ENCODE measurements at places on chromosomes 13 and 19. TPM values are rescaled to one million over a fixed set of nuclear protein-coding genes. Genes with fewer than 3 reads are reported as not detected.

DNA sequence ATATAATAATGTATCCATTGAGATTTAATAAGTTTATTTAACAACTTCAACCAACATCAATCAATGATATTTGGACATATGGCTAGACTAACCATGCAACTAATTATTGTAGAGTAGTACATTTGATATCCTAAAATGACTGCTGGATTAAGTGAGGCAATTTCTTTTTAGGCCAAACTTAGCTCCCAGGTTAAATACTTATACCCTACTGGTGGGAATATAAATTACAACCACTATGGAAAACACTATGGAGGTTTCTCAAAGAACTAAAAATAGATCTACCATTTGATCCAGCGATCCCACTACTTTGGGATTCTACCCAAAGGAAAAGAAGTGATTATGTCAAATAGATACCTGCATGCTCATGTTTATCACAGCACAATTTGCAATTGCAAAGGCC is 345.8 kb downstream of the RBM26 start:
- no peak for DNase-seq

- no peak for DNase-seq
Measured at GRCh38 chr13:50122455-50122854, 107.2 kb downstream of the KCNRG start.

DNA sequence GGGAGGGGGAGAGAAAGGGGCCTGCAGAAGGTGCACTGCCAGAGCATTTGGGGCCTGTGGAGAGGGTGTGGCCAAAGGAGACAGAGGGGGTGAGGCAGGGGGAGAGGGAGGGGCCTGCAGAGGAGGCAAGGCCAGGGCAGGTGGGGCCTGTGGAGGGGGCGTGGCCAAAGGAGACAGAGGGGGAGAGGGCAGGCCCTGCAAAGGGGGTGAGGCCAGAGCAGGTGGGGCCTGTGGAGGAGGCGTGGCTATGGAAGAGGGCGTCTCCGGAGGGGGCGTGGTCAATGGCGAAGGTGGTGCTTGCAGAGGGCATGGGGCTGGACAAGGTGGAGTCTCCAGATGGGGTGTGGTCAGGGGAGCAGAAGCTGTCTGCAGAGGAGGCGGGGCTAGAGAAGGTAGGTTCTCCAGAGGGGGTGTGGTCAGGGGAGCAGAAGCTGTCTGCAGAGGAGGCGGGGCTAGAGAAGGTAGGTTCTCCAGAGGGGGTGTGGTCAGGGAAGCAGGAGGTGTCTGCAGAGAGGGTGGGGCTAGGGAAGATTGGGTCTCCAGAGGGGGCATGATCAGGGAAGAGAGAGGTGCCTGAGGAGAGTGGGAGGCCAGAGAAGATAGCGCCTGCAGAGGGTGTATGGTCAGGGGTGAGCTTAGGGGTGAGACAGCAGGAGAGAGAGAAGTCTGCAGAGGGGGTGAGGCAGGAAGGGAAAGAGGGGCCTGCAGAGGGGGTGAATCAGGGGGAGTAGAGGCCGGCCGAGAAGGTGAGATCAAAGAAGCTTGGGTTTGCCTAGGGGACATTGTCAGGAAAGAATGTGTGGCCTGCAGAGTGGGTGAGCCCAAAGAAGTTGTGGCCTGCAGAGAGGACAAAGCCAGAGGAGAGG is 3.4 kb downstream of the PRR36 start:
- peak; percentile 84 for DNase-seq

DNA sequence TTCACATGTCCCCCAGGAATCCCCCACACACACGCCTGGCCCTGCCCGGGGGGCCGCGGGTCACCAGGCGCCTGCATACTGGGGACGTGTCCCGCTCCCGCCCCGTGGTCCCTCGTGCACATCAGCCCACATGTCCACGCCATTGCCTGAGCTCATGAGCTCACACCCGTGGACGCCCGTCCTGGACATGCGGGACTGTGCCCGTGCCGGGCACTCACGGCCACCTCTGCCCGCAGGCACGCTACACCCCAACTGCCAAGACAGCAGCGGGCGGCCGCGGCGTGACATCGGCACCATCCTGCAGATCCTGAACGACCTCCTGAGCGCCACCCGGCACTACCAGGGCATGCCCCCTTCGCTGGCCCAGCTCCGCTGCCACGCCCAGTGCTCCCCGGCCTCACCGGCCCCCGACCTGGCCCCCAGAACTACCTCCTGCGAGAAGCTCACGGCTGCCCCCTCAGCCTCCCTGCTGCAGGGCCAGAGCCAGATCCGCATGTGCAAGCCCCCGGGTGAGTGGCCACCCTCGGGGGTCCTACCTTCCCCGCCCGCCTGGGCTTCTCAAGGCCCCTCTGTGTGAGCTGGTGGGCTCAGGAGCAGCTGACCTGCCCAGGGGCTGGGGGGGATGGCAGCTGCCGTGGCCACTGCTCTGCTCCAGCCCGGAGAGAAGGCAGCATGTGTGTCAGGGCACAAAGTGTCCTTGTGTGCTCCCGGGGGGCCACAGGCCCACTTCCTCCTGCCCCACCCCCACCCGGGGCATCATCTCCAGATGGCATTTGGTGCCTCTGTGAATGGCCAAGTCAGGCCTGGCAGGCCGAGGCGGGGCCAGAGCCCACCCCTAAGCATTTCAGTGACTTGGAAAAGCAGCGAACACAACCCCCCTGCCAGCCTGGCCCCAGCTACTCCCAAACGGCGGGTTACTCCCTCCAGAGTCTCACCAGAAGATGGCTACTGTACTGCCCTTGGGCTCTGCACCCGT is 7.1 kb downstream of the MIDN start:
- DNase-seq = peak; percentile 49

The SCN1B gene
- total RNA-seq = 4.7 TPM

The RYR1 gene
- total RNA-seq = 0.57 TPM

The SYCN gene
- total RNA-seq = not detected

GRCh38 chr13:48505597-48506091 is 27.2 kb downstream of the RCBTB2 start:
- DNase-seq = no peak

The CKM gene
- total RNA-seq = not detected

- peak; percentile 73 for DNase-seq
Measured at GRCh38 chr19:51777570-51778462, 16.8 kb downstream of the FPR2 start.

The CFAP97D2 gene
- total RNA-seq = not detected

- DNase-seq = no peak
Measured at GRCh38 chr13:41603917-41604316, 146.6 kb downstream of the RGCC start.

GRCh38 chr19:10361569-10362011 is 18.8 kb downstream of the TYK2 start:
- DNase-seq = no peak

DNA sequence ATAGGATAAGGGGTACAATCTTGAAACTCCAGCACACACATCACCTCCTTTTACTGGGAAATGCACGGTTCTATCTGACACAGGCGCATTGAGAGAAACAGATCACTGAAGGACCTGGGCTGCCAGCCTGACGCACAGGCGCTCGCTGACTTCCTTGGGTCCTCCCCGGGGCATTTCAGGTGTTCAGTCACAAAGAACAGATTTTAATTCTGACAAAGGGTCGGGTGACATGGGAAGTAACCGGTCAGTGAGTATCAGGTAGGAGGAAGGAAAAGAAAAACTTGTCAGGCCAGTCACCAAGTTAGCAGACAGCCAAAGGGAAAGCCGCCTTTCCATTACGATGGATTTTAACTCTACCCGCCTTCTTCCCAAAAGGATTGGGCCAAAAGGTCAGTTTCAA is 39.6 kb downstream of the INSR start:
- DNase-seq = no peak

DNA sequence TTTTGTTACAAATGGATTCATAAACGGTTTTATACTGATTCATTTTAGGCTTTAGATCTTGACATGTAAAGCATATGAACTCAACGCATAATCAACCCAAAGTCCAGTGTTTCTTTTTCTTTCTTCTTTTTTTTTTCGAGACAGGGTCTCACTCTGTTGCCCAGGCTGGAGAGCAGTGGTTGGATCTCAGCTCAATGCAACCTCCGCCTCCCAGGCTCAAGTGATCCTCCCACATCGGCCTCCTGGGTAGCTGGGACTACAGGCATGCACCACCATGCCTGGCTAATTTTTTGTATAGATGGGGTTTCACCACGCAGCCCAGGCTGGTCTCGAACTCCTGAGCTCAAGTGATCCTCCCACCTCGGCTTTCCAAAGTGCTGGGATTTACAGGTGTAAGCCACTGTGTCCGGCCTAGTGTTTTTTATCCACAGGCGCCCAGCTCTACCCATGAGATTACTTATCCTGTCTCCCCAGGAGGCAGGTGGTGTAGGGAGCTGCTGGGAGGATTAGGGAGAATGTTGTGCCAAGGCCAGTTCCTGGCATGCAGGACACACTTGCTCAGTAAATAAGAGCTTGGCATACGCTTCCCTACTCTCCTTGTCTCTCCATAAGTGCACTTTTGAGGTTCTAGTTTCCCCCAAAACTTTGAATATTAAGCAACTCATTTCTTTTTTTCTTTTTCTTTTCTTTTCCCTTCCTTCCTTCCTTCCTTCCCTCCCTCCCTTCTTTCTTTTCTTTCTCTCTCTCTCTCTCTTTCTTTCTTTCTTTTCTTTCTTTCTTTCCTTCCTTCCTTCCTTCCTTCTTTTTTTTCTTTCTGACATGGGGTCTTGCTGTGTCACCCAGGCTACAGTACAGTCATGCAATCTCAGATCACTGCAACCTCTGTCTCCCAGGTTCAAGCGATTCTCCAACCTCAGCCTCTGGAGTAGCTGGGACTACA is 4.8 kb upstream of the CEBPA start:
- DNase-seq = no peak

The FCER2 gene
- total RNA-seq = not detected

DNA sequence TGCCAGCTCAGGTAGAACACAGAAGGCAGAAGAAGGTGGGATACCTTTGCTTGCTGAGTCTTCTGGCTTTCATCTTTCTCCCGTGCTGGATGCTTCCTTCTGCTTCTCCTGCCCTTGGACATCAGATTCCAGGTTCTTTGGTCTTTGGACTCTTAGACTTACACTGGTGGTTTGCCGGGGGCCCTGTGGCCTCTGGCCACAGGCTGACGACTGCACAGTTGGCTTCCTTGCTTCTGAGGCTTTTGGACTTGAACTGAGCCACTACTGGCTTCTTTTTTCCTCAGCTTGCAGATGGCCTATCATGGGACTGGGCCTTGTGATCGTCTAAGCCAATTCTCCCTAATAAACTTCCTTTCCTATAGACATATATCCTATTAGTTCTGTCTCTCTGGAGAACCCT is 19.8 kb upstream of the ZNF331 start:
- no peak for DNase-seq

The GPR32 gene
- total RNA-seq = not detected

The AMH gene
- 1.3 TPM for total RNA-seq

- DNase-seq = no peak
Measured at GRCh38 chr13:98962901-98963590, 14.8 kb downstream of the DOCK9 start.

GRCh38 chr19:35247526-35248309 is 1.1 kb upstream of the LSR start:
- peak; percentile 27 for DNase-seq

The ZNF586 gene
- 18.5 TPM for total RNA-seq

DNA sequence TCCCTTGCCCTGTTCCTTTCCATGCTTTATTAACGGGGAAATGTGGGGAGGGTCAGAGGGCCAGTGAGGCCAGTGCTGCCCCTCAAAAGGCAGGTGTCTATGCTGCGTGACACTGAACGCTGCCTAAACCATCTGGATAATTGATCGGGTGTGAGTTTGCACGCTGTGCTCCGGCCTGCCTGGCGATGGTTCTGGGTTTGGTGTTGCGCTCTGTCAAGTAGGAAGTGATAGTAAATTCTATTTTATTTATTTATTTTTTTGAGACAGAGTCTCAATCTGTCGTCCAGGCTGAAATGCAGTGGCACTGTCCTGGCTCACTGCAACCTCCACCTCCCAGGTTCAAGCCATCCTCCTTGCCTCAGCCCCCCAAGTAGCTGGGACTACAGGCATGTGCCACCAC is 86.5 kb downstream of the ATP11A start:
- DNase-seq = no peak

DNA sequence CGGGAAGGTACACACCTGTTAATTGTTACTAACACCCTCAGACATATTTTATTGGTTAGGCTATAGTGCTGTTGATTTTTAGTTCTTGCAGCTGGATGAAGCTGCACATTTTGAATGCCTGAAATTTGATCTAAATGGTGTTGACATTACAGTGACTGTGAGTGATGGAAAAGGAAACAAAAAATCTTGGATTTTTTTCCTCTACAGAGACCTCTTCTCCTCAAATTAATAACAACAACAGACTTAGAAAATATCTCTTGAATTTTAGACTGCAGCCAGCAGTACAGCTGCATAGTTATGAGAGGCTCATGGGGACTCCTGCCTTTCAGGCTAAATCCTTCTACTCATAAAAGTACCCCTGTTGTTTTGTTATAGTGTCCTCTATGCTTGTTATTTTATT is 500.5 kb upstream of the SPRY2 start:
- DNase-seq = no peak

DNA sequence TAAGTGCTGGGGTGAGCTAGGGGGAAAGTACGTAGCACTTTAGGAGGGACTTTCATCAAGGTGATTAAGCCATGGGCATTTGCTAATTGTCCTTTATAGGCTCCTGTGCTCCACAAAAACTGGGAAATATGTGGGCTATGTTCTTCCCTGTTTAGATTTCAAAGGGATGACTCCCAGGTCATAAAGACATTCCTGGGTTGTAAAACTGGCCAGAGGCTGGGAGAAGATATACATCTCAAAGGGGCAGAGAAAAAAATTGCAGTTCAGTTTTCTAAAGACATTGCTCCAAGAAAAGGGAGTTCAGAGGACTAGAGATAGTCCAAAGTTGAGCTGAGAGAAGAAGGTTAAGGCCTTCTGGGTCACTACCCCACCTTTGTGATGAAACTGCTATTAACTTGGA is 204.8 kb downstream of the MYO16 start:
- DNase-seq = no peak

DNA sequence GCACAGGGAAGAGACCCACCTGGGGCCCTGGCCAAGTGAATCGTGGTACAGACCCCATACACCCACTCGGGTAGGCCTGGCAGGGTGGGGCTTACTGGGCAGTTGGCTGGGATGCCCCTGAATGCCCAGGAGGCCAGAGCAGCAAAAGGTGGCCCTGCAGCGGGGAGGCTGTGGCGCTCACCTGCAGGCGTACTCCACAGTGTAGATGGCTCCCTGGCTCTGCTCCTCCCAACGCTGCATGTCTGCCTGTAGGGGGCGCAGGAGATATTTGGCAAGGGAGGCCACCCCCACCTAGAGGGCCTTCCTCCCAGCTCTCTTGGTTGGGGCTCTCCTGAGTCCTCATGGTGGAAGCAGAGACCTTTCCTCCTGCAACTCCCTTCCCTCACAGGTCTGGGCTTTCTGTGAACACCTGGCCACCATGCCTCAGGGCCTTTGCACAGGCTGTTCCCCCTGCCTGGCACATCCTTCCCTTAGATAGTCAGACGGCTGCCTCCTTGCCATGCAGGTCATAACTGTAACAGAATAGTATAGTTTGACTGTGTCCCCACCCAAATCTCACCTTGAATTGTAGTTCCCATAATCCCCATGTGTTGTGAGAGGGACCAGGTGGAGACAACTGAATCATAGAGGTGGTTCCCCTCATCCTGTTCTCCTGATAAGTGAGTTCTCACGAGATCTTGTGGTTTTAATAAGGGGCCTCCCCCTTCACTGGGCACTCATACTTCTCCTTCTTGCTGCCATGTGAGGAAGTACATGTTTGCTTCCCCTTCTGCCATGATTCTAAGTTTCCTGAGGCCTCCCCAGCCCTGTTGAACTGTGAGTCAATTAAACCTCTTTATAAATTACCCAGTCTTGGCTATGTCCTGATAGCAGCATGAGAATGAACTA is 5.9 kb downstream of the BORCS8 start:
- DNase-seq = no peak

- DNase-seq = peak; percentile 38
Measured at GRCh38 chr13:106533943-106534638, 1.4 kb downstream of the EFNB2 start.

The KLK14 gene
- total RNA-seq = not detected
